ENCODE measurements at places on chromosomes 1 and 21.

DNA sequence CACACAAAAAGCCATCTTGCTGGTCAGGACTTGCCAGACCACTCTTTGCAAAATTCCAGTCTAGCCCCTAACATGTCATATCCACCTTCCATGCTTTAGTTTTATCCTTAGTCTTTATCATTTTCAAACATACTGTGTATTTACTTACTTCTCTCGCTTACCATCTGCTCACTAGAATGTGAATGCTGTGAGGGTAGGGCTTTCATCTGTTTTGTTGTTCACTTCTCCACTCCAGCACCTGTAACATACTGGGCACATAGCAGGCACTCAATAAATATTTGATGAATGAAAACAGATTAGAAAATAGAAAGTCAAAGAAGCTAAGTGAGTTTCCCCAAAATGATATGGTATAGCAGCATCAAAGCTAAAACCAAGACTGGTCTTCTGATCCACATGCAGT lies 79.9 kb downstream of the OLFML2B start:
- DNase-seq: no peak

DNA sequence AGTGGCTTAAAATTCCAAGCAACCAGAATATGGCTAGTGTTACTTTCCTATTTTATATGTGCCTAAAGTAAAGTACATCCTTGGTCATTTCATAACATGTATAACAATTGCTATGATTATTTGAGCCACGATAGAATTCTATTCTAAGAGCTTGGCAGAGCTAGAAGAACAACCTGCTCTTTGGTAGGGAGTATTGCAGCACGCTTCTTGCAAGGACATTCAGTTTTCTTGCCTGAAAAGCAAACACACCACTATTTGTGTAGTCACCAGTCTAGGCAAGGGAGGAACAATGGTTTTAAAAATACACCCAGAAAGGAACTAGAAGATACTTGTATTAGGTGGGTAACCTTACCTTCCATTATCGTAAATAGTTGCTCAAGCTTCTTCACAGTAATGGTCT lies 51.5 kb downstream of the CNST start:
- DNase-seq: no peak

DNA sequence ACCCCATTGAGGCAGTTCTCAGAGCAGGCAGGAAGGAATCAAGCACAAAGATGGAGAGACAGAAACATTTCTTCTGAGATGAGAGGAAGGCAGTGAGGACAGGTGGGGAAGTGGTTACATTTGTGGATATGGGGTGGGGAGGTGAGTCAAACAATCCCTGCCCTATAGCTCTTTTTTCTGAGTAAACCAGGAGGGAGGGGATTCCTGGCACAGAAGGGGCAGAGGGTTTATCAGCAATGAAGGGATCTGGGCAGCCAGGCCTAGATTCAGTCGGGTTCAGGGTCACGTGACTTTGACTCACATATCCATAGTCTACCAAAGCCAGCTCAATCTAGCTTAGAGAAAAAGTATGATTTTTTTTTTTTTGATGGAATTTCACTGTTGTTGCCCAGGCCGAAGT lies 15.7 kb upstream of the PHC2 start:
- no peak for DNase-seq

- peak; percentile 5 for DNase-seq
Observed at GRCh38 chr1:202207292-202207691, 13.7 kb downstream of the LGR6 start.

GRCh38 chr1:19504796-19505692 lies 19.7 kb upstream of the CAPZB start:
- no peak for DNase-seq

- DNase-seq: no peak
Observed at GRCh38 chr1:176149939-176150807, 56.9 kb downstream of the COP1 start.

- DNase-seq: no peak
Observed at GRCh38 chr1:85289848-85290335, 13.5 kb upstream of the BCL10 start.

DNA sequence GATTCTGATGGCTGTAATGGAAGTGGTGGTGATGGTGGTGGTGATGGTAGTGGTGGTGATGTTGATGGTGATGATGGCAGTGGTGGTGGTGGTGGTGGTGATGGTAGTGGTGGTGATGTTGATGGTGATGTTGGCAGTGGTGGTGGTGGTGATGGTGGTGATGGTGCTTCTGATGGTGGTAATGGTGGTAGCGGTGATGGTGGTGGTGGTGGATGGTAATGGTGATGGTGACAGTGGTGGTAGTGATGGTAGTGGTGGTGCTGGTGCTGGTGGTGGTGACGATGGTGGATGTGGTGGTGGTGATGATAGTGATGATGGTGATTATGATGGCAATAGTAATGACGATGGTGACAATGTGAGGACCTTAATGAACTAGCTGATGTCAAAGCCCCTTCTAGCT lies 35.6 kb upstream of the LRRC3 start:
- DNase-seq: no peak
